ENCODE measurements at places on chromosomes 11 and 22.

DNA sequence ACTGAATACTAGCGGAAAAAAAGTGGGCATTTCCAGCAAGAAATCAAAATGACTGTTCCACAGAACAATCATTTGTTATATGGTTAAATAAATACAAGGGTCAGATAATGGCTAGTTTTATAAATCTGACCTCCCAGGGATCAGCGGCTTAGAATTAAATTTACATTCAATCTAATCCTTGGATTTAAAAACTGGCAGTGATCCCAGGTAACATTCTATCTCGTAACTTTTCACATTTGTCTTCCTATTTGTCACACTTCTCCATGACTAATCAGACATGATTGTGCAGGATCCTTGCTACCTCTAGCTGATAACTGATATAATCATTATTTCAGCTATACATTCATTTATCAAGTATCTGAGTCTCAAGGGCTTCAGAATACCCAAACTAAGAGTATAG is 2.9 kb upstream of the MMP3 start:
- no peak for DNase-seq

- peak; percentile 68 for DNase-seq
Measured at GRCh38 chr11:66277471-66278362, at the start of gene CNIH2. TSS of gene CNIH2 (plus strand) at chr11:66278175. CDS start at chr11:66278457, 282 bp downstream.

DNA sequence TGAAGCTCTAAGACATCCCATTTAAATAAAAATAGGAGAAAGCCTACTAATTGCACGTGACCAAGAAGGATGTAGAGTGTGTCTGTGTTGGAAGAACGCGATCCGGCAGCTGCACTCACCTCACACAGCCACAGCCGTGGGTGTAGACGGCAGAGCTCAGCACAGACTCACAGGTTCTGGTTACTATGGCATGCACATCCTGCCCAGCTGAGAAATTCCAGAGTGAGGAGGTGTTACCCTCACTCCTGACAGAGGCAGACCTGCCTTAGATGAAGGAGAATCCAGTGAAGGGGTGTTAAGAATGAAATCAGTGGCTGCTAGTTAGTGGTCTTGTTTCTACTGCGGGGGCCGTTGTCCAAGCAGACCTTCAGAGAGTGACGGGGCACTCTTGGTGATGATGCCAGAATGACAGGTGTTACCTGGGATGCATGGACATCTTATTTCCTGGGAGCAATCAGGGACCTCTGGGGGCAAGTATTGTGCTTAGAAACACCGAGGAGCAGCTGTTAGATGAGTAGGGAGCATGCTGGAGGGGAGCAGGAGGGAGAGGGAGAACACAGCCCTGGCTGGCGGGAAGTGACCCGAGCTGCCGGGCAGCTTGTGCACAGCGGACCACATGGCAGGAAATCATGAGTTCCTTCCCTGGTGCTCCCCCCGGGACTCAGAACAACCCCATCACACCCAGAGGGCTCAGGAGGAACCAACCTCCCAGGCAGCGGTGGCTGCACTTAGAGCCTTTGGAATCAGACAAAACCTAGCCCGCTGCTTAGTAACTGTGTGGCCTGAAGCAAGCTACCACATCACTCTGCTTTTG is 12.3 kb downstream of the KCNJ5 start:
- no peak for DNase-seq

GRCh38 chr22:38070250-38070921 is 13.2 kb downstream of the PICK1 start:
- DNase-seq, result no peak

- DNase-seq, result no peak
Measured at GRCh38 chr22:42270176-42270509, 310 bp downstream of the TCF20 start.

- peak; percentile 12 for DNase-seq
Measured at GRCh38 chr11:103587901-103588788, 448.3 kb upstream of the DDI1 start.

- no peak for DNase-seq
Measured at GRCh38 chr11:1930462-1930830, 10.9 kb downstream of the TNNT3 start.

GRCh38 chr11:119178166-119178680 is 7.1 kb upstream of the NHERF4 start:
- DNase-seq, result no peak

- DNase-seq, result no peak
Measured at GRCh38 chr11:45995342-45995734, 72.9 kb downstream of the LARGE2 start.

DNA sequence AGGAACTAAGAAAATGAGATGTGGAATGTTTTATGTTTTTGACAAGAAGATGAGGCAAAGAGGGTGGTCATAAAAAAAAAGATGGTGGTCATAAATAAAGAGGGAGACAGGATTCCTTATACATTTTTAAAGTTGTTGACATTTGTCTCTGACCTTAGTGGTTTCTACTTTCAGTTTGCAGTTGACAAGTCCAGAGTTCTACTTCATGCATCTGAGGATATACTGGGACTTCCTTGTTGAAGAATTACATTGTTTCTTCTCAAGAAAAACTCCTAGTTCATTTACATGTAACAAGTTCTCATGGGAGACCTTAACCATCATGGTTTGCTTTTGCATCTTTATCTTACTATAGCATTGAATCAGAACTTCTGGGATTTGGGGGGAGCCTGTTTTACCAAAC is 1.2 kb downstream of the OR6X1 start:
- DNase-seq, result no peak

DNA sequence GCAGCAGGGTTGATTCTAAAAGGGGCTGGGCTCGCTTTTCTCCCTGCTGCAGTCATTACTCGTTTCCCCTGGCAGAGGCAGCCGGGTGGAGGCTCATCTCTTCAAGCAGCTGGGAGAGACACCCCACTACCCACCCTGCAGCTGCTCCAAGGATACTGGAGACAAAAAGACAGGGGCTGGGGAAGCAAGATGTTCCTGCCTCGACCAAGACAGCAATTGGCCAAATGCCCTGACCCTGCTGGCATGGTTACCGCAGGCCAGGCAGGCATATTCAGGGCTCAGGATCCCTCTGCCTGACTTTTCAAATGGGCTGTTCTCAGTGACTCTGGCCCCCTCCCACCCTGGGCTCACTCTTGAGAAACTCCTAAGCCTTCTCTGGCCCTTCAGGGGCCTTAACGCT is 6.8 kb upstream of the RGL4 start:
- DNase-seq, result no peak

GRCh38 chr11:65366340-65366773 is 11.8 kb downstream of the TIGD3 start:
- peak; percentile 87 for DNase-seq

All from hepatocyte (in vitro differentiated cells).